T-helper 22 cell (primary cell): ENCODE measurements at places on chromosomes 3 and 15.

DNA sequence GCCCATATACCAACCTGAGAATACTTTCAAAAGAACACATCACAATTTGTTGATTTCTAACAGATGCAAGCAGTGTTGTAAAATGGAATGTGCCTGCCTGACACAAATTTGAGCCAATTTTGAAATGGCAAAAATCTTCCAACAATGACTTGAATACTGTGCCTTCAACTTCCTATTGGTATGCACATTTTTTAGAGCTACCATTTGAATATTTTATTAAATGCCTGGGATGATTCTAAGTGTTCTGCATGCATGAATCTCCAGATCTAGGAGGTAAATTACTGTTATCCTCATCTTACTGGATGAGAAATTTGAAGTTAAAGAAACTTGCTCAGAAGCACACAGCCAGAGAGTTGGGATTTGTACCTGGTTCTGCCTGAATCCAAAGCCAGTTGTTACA, 282.8 kb upstream of the LRRN1 start:
- no peak for DNase-seq

- DNase-seq: no peak
Measured at GRCh38 chr15:47196048-47196447, 521.3 kb upstream of the SEMA6D start.

DNA sequence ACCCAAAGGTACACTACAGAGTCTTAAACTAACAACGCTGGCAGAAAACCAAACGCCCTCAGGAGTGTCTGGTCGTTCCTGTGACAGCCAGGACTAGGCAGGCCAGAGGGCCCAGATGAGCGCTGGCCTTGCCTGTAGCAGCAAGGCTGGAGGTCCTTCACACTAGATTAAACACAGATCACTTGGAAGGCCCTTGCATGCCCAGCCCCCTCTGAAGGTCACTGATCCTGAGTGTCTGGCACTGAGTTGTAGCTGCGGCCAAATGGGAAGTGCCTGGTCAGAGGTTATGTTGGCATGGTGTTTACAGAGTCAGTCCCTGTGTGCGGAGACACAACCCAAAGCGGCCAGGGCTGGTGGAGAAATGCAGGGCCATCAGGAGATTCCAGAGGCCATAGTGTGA, 58.9 kb downstream of the ZNF621 start:
- DNase-seq: no peak

DNA sequence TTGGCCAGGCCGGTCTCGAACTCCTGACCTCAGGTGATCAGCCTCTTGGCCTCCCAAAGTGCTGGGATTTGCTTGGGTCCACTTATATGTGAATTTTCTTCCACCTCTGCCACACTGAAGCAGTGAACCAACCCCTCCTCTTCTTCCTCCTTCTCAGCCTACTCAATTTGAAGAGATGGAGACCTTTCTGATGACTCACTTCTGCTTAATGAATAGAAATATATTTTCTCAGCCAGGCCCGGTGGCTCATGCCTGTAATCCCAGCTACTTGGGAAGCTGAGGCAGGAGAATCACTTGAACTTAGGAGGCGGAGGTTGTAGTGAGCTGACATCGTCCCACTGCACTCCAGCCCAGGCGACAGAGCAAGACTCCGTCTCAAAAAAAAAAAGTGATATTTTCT, 46.8 kb upstream of the GATM start:
- DNase-seq: no peak

GRCh38 chr15:83747718-83748110, 93.8 kb downstream of the ADAMTSL3 start:
- no peak for DNase-seq

- no peak for DNase-seq
Measured at GRCh38 chr3:34920806-34921205, 718.5 kb upstream of the ARPP21 start.
